ENCODE measurements at places on chromosomes 5 and 9.

DNA sequence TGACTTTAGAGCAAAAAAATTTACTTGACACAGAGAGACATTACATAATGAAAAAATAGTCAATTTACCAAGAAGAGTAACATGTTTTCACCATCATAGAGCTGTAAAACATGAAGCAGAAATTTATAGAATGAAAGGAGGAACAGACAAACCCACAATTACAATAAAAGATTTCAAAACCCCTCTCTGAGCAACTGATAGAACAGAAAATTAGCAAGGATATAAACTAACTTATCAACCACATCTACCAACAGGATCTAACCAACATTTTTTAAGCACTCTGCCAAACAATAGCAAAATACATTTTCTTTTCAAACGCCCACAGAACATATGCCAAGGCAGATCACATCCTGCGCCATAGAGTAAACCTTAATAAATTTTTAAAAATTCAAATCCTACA lies 17.9 kb downstream of the SLCO4C1 start:
- no peak for DNase-seq

DNA sequence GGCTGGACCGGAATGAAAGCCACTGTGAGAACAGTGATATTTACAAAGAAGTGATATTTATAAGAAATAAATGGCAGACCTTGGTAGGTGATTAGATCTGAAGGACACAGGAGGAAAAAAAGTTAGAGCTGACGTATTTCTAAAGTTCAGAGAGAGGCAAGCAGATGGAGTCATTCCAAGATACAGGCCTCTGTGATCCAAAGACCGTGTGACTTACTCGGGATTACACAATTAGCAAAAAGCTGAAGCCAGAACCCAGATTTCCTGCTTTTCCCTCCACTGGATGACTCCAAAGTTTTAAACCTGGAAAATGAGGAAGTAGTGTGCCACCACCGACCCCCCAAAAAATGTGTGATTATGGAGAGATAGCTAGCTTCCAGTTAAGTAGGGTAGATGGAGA lies 3.1 kb upstream of the DOCK8 start:
- no peak for DNase-seq

GRCh38 chr9:121313458-121314152 lies 45.6 kb downstream of the GSN start:
- no peak for DNase-seq

GRCh38 chr5:93117751-93118531 lies 463.1 kb downstream of the NR2F1-AS1 start:
- DNase-seq, result peak; percentile 45

DNA sequence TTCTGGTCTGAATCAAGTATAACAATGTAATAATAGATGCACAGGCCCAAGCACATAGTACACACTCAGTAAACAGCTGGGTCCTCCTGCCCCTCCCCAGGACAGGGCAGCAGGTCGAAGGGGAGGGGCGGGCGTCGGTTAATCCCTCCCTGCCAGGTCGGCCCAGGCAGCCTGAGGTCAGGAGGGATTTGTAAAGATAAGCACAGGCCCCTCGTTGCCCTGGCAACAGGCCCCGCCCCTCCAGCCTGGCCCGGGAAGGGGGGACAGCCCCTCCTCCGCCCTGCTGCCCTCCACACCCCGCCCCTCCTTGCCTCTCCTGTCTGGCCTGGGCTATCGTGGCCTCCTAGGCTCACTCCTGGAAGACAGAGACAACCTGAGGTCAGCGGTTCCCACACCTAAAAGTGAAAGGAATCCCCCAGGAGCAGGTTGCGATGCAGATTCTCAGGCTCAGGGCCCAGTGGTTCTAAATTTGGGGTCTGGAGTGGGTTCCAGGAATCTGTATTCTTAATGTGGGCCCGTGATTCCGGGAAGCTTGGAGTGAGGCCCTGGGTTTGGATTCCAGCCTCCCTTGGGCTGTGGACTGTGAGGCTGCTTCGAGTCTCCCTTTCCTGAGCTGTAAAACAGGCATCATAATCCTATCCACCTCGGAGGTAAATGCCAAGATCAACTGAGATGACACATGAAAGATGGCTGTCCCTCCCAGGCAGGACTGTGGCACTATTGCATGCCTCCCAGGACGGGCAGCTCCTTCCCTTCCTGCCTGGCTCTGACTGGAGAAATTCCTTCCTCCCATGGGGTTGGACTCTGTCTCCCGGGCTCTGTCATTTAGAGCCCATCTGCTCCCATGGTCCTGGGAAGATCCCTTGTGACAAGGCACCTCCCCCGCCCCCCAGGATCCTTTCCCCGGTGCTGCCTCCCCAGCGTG lies 4.4 kb downstream of the CRB2 start:
- DNase-seq, result no peak

DNA sequence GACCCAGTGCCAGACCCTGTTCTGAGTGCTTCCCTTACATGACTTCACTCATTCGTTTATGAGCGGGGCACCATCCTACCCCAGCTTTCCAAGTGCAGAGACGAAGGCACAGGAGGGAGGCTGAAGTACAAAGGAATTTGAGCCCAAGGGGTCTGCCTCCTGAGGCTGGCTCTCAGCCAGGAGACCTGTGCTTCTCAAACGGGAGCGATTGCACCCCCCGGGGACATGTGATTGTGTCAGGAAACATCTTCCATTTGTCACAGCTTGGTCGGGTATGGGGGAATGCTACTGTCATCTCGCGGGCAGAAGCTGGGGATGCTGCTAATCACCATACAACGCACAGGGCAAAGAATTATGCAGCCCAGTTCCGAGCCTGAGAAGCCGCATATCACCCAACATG lies 23.9 kb downstream of the ADCY2 start:
- no peak for DNase-seq

- no peak for DNase-seq
Measured at GRCh38 chr5:151388960-151389359, 41.6 kb upstream of the SLC36A2 start.

- DNase-seq, result no peak
Measured at GRCh38 chr9:114214181-114214580, 58.8 kb downstream of the COL27A1 start.

GRCh38 chr9:7300484-7300883 lies 499.1 kb downstream of the DMAC1 start:
- no peak for DNase-seq

GRCh38 chr5:154058055-154059038 lies 19.6 kb downstream of the MFAP3 start:
- no peak for DNase-seq

DNA sequence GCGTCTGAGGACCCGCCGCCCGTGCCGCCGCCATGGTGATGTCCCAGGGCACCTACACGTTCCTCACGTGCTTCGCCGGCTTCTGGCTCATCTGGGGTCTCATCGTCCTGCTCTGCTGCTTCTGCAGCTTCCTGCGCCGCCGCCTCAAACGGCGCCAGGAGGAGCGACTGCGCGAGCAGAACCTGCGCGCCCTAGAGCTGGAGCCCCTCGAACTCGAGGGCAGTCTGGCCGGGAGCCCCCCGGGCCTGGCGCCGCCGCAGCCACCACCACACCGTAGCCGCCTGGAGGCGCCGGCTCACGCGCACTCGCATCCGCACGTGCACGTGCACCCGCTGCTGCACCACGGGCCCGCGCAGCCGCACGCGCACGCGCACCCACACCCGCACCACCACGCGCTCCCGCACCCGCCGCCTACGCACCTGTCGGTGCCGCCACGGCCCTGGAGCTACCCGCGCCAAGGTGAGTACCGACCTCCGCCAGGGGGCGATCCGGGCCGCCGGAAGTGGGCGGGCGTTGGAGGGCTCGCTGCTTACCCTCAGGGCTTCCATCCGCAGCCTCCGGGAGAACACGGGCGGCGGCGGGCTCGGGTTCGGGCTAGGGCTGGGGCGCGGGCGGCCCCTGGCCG lies 8.5 kb downstream of the PRR7 start:
- DNase-seq, result no peak

GRCh38 chr9:91428927-91429351 lies 5.3 kb upstream of the NFIL3 start:
- DNase-seq, result no peak

DNA sequence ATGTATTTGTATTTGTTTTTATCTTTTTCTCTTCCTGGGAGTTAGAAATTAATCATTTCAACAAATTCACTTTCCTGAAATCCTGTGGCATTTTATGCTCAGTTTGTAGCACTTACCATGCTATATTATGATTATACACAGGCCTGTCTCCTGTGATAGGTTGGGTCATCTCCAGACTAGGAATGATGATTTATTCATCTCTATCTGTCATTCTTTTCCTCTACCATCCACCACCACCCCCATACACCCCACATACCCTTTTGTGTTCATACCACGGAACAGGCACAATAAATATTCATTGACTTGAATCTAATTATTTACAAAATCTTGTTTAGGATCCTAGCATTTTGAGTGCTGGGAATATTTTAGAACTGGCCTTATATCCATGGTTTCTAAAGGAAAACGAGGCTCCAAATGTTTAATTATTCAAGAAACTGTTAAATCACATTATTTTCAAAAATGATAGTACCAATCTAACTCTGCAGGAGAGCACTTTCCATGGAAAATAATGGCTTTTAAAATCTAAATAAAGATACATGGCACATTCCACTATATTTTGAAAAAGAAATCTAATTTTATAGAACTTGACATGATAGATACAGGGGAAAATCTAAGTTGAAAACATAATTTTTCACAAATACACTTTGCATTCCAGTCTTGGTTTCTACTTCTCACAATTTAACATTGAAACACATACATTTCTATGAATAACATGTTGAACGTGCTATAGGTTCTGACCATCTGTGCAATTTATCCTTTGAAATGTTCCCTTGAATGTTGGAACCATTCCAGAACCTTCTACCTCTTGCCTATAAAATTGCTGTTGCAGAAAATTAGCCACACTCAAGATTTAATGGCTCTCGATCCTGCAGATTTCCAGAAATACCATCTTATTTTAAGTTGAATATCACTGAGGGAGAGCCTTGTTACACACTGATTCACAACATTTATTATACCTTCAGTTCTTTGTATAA lies 89.3 kb downstream of the STARD4 start:
- no peak for DNase-seq

DNA sequence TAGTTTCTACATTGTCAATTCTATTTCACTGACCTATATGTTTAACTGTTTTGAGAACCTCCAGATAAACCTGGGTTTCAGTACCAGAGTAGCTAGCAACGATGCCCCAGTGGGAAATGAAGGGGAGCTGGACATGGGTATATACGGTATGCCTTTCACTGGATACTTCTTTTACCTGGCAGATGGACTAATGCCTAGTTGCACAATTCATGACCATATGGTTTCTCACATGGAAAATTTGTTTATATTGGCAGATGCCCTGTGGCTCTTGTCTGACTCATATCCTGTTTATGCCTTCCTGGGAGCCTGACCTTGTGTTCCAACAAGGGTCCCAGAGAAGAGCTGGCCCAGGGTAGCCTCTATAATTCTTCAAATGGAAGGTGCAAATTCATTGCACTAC lies 144.1 kb downstream of the MAT2B start:
- DNase-seq, result no peak

- DNase-seq, result no peak
Measured at GRCh38 chr5:176697934-176698538, 50.8 kb downstream of the TSPAN17 start.

- DNase-seq, result no peak
Measured at GRCh38 chr5:147712019-147712418, 70.5 kb downstream of the JAKMIP2 start.

- no peak for DNase-seq
Measured at GRCh38 chr9:79651251-79651795, 79.6 kb downstream of the TLE4 start.

DNA sequence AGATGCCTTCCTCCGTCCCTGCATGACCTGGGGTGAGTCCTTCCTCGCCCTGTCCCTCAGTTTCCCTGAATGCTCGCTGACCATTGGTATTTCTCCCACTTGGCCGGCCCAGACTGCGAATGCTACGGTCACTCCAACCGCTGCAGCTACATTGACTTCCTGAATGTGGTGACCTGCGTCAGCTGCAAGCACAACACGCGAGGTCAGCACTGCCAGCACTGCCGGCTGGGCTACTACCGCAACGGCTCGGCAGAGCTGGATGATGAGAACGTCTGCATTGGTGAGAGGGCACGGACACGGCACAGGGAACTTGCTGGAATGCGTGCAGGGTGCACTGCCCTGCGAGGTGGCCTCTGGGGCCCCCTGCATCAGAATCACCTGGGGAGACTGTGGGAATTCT lies 77.1 kb downstream of the NTNG2 start:
- no peak for DNase-seq

- DNase-seq, result peak; percentile 18
Measured at GRCh38 chr9:89814340-89815040, 209.7 kb downstream of the GADD45G start.

DNA sequence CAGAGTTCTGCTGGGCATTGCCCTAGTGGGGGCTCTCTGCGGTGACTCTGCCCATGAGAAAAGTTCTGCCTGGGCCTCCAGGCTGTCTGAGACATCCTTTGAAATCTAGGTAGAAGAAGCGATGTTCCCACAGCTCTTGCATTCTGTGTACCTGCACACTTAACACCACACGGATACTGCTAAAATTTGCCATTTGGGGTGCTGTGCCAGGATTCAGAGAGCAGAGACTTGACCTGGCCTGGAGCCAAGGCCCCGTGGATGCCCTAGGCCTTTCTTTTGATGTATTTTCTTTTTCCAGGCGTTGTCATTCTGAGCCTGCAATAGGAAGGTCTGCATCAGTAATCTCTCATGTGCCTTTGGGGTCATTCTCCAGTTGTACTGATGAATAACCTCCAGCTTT lies 89.3 kb upstream of the IL12B start:
- no peak for DNase-seq

DNA sequence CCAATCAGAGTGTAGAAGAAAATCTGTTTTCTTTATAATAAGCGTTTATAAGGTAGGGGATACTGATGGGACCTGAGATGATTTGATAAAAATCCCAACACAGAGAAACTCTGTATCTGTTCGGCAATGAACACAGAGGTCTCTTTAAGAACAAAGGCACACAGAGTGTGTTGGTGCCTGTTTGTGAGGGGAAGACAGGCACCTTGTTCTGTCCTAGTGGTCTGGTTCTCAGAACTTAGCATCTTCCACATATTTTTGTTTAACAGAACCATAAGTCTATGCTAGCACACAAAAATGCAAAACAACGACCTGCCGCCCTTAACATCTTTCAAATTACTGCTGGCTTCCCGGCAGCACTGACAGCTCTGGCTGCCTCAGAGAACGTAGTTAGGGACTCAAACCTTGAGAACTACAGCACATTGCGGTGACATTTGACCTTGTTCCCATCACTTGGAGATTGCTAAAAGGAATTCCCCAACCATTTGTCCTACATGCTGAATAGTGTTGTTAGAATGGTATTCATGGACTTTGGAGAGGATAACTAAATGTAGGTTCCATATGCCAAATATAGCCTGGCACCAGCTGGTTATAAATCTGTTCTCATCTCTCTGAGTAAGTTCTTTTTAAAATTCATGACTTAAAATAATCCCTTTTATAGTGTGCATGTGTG lies 871.7 kb upstream of the TYRP1 start:
- DNase-seq, result no peak

DNA sequence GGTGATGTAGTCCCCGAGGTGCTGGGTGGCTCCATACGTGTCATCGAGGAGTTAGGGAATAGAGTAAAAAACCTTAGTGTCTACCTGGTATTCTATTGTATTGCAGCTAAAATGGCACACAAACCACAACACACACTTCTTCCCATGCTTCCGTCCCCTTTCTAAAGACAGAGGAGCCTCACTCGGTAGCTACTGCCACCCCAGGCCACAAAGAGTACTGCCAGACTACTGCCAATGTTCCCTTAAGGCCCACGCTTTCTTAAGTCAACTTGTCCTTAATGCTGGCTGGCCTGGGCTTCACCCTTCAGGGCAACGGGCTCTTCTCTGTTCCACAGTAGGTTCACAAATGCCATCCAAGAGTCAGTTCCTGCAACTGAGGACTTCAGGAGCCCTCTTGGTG lies 673.0 kb downstream of the ELAVL2 start:
- DNase-seq, result no peak

Measured in non-pigmented ciliary epithelial cell (primary cell).